ENCODE measurements at places on chromosomes 1 and 21.

- no peak for DNase-seq
These were observed 6.9 kb downstream of the PYCR2 start for GRCh38 chr1:225917101-225917500.

DNA sequence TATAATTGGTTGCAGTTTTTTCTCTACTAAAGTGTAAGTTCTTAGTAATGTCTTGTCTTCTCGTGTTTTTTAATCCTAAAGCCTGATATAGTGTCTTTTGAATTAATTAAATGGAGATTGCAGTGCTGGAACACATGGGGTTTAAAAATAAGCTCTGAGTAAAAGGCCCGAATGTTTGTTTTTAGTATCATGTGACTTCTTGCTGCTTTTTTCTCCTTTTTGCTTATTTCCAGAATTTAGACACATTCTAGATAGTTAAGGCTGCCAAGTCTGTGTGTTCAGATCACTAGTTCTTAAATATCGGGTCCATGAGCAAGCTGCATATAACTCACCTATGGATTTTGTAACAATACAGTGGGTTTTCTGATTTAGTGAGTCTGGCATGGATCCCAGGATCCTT is 27.5 kb downstream of the KCTD3 start:
- no peak for DNase-seq

GRCh38 chr1:111221633-111222291 is 5.8 kb upstream of the CHI3L2 start:
- no peak for DNase-seq

- no peak for DNase-seq
These were observed 106.8 kb downstream of the EPHB2 start for GRCh38 chr1:22817462-22817861.

GRCh38 chr1:229836324-229836723 is 210.3 kb downstream of the URB2 start:
- no peak for DNase-seq

DNA sequence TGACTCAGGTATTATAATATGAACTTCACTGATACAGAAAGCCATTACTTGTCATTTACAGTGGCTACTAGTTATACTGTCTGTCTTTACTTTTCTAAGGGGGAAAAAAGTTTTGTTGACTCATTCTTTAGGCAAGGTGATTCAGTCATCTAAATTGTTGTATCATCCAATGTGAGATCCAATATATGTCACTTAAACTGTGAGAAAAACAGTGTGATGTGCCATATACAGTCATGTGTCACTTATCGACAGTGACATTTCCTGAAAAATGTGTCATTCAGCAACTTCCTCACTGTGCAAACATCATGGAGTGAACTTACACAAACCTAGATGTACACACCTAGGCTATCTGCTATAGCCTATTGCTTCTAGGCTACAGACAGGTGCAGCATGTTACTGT is 57.6 kb downstream of the KCNK2 start:
- no peak for DNase-seq

- no peak for DNase-seq
These were observed 7.4 kb upstream of the MPL start for GRCh38 chr1:43329995-43330751.

GRCh38 chr1:30600258-30600657 is 123.1 kb downstream of the MATN1 start:
- DNase-seq, result no peak

- DNase-seq, result no peak
These were observed 141.8 kb upstream of the CSF3R start for GRCh38 chr1:36624466-36624865.

DNA sequence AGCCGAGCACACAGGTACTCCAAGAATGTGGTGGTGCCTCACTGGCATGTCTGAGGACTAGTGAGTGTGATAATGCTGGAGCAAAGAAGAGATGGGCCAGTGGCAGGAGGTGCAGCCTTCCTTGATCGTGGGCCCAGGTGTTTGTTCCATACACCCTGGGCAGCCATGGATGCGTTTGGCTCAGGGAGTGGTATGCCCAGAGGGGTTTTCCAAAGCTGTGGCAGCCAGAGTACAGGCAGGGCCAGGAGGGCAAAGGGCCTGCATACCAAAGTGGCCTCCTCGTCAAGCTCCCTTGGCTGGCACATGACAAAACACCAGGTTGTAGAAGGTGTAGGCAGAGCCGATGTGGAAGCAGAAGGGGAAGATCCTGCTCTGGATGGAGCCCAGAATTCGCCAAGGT is 19.0 kb downstream of the PARS2 start:
- DNase-seq, result no peak

DNA sequence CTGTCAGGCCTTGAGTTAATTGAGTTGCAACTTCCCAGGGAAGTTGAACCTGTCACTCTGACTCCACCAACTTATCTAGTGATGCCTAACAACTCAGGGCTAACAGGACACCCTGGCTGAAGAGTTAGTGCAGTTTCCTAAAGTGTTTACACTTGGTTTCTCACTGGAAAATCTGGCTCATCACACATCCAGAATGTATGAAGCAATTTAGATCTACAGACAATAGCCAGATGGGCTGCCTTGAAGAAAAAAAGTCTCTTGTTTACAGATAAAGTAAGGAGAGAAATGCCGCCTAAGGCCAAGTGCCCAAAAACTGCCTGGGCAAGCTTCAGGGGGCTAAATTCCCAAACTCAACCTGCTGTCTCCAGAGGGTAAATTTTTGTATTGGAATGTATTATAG is 446.3 kb upstream of the NCAM2 start:
- no peak for DNase-seq

DNA sequence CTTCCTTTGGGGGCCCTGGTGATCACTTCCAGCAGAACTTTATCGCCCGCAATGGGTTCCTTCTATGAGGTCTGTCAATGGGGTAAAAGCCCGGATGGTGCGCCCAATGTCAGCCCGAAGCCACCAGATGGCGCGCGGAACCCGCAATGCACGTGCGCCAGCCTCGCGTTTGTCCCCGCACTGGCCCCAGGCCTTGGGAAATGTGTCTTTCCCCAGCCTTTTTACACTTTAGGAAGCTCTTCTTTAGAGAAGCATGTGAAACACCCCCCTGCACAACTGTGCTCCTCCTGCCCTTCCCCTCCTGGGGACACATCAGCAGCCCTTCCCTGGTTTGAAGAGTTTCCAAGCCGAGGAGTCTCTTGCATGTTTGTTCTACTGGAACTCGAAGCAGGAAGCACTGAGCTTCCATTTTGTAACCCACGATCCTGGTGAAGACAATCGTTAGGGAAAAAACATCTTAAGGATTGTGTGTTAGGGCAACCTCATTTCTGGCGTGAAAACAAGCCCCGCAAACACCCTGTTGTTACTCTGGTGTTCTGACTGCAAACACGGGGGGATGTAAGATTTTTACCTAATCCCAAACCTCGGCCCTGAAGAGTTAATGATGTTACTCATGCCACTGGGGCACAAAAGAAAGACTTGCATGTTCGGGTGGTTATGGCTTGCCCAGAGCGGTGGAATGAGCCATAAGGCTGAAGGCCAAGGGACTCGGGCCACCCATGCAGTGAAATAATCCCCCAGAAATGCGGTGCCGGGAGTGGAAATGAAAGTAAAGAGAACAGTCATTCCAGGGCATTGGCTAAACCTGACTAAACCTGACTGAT is 20.4 kb upstream of the TARBP1 start:
- DNase-seq, result peak; percentile 86

GRCh38 chr1:3251807-3252428 is 182.9 kb downstream of the PRDM16 start:
- no peak for DNase-seq

- DNase-seq, result no peak
These were observed 46.3 kb upstream of the TNFSF18 start for GRCh38 chr1:173097001-173097400.

DNA sequence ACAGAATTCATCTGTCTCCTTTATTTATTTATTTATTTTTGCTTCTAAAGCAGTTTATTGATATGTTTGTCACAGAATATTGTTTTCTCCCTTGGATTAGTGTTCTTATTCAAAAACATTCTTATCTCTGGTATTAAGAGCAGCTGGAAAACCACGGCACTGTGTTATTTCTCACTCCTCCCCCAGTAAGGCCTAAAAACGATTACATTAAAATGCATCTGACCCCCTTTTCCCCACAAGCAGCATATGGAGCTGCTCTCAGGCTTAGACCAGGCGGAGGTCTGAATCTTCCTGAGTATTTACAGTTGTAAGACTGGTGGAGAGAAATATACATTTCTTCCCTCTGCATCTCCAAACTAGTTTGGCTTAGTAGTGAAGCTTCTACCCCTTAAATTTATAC is 86.8 kb downstream of the HLX start:
- no peak for DNase-seq

DNA sequence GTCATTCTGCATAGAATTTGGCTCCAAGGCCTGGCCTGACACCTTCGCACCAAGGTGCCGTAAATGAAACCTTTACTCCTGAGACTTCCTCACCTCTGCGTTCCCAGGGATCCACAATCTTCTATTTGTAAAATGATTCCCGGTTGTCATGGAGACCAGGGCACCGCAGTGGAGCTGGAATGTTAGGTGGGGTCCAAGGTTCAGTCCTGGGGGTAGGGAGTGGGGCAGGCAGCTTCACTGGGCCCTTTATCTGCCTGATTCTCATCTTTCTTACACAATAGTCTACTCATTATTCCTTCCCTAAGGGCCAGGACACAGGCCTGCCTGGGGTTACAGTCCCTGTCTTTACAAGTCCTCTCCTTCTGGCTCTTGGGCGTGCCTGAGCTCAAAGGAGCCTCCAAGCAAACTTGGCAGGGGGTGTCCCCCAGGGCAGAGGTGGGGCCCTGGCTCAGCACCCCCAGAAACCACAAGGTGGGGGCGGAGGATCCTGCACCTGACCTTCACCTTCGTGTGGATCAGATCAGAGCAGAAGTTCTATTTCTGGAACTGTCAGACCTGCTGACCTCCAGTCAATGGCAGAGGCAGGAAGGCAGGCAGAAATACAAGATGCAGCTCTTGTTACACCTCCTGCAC is 51.1 kb downstream of the RIPK4 start:
- DNase-seq, result peak; percentile 39

DNA sequence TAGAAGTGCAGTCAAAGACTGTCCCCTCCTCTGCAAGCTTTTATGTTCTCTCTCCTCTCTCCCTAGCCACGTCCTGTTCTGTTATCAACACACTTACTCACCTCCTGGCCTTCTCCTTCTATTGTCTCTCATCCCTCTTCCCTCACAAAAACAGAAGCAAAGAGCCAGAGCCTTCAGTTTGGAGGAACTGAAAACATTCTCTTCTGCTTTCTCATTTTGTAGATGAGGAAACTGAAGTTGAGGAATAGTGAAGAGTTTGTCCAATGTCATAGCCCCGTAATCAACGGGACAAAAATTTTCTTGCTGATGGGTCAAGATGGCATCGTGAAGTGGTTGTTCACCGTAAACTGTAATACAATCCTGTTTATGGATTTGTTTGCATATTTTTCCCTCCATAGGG is 1.9 kb downstream of the NLRP3 start:
- no peak for DNase-seq

DNA sequence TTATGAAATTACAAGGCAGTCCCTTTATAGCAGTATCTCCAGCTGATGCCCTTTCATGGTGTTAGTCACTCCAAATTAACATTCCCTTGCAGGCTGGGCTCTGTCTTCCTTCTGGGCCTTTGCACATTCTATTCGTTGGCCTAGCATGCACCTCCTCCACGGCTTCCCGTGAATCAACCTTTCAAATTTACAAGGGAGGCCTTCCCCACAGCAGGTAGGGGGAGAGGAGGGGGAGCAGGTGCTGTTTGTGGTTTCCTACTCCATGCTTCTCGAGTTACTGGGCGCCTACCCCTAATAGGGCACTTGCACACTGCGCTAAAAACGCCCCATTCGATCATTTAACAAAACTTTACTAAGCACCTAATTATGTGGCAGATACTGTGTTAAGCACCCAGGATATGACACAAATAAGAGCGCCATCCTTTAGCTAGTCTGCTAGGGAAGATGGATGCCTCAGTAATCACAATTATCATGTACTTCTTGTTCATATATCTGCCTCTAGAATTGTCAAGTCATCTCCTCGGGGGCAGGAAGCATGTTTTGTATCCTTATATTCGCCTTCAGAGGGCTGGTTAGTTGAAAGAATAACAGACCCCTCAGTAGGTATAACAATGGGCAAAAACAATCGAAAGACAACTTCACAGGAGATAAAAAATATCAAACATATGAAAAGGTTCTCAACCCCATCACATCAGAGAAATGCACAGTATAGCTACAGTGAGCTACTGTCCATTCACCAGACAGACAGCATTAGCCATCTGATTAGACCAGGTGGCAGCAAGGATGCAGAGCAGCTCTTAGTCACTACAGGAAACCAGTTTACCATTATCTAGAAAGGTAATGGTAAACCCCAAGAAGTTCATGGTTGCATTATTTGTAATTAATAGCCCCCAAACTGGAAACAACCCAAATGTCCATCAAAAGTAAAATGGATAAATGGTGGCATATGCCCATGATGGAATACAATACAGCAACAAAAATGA is 1.7 kb upstream of the ADAR start:
- DNase-seq, result no peak

DNA sequence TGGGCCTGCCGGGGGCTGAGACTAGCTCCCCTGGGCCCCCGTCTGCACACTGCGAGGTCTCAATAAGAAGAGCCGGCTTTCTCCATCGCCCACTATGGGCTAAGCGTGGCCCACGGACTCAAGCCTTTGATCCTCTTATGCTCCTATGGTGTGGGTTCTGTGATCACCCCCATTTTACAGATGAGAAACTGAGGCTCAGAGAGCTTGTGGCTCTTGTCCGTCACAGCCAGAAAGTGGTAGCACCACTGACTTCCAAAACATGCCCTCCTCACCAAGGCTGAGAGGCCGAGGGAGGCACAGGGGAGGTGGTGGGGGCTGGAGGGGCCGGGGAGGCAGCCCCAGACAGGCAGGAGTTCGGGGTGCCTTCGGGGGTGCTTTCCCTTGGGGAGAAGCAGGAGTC is 39.0 kb upstream of the CASZ1 start:
- DNase-seq, result no peak

- DNase-seq, result no peak
These were observed 89.6 kb upstream of the HNRNPU start for GRCh38 chr1:244953901-244954300.

- no peak for DNase-seq
These were observed 52.4 kb upstream of the GJA5 start for GRCh38 chr1:147812799-147813198.

- DNase-seq, result peak; percentile 51
These were observed 10.6 kb downstream of the FCMR start for GRCh38 chr1:206911064-206911663.

DNA sequence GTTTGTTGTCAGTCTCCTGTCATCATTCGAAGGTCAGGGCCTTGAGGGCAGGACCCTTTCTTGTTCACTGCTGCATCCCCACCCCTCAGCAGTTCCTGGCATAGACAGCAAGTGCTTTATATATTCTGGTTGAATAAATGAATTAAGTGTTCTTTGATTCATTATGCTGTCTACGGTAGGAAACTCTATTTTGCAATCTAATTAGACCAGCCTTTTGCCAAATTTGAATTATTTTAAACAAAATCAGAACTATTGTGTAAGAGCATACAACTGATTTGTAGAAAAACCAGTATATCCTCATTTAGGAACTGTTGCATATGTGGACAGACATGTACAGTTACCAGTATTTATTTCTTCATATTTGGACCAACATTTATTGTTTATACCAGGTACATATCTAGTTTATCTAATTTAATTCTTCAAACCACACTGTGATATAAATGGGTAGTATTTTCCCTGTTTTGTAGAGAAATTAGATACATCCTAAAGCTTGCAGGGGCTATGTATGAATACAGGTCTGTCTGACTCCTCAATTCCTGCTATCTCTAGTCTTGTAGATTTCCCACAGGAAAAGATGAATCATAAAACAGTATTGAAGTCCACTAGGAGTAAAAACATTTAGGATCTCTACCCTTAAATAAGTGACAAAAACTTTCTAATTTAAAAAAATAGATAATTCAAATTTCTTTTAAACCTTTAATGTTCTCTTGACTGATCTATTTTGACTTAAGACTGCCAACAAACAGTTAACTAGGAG is 10.4 kb downstream of the MGST3 start:
- no peak for DNase-seq

GRCh38 chr1:236615399-236616148 is 11.3 kb upstream of the HEATR1 start:
- DNase-seq, result no peak
